ENCODE measurements at places on chromosomes 3 and 15.
A peak's percentile ranks its signal among the peaks of the same experiment; 100 is the strongest.

- no peak for DNase-seq
These were observed 9.6 kb downstream of the NDUFAF1 start for GRCh38 chr15:41392659-41393058.

DNA sequence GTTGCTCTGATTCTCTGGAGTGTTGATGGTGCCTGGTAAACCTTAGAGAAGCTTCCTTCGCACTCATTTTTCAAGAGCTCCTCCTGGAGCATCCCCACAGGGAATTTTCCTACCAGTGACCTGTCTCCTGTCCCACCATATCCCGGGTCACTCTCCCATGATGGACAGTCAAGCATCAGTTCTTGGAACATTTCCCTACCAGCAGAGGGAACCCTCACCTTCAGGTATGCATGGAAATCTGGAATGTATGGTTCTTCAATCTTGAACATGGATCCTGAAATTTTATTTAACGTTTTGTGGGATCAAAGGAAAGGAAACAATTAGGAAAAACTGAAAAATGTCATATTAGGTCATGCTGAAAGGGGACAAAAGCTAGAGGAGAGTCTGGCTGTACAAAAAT, 153.8 kb downstream of the SPATA16 start:
- DNase-seq = no peak

DNA sequence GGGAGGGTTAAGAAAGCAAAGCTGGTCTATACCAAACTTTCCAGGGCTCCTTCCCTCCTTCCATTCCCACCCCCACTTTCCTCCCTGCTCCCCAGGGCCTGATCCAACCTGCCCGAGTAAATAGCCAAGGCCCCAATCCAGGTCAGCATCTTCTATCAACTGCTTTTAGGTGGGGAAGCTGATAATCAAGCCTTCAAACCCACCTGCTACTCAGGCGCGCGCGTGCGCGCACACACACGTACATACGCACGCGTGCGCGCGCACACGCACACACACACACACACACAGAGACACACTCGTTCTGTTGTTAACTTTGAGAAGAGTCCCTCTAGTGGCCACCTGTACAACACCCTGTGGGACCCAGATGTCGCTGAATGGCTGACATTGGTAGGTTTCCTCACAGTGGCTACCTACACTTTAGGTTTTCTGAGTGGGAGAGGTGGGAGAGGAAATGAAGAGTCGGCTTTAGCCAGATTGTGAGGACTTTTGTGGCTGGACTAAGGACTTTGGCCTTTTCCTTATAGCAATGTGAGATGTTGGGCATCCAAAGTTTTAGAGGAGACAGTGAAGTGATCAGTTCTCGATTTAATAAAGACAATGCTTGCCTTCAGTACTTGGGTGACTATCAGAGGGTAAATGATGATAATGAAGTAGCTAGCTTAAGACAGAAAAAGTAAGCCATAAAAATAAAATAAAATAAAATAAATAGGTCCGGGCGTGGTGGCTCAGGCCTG, 179.9 kb upstream of the C2CD4B start:
- peak; percentile 26 for DNase-seq

- no peak for DNase-seq
These were observed 11.2 kb downstream of the EXD1 start for GRCh38 chr15:41219381-41219780.

DNA sequence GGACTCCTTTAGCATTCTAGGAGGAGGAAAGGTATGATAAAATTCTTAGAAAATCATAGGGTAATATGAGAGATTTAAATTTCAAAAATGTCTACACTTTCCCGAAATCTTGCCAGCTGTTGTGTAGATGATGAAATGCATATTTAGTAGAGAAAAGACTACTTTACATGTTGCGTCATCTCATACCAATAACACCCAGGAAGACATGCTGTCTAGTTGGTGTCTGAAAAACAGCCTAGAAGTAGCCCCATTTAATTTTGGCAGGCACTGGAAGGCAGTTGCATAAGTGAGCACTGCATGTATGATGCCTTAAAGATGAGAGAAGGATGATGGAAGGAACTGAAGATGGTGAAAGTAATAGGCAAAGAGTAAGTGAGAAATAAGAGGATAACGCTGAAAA, 310.5 kb upstream of the TPM1 start:
- DNase-seq = peak; percentile 23

DNA sequence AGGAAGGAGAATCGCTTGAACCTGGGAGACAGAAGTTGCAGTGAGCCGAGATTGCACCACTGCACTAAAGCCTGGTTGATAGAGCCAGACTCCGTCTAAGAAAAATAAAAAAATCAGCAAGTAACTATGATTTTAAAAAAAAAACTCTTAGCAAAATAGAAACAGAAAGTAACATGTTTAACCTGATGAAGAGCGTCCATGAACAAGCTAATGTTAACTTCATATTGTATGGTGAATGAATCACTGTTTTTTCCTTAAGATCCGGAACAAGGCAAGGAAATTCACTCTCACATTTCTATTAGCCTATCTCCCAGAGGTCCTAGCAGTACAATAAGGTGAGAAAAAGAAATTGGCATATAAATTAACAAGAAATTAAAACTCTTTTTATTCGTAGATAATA, 69.0 kb downstream of the RFX7 start:
- DNase-seq = no peak

- DNase-seq = peak; percentile 88
These were observed 53.6 kb downstream of the VGLL3 start for GRCh38 chr3:86937306-86937791.

DNA sequence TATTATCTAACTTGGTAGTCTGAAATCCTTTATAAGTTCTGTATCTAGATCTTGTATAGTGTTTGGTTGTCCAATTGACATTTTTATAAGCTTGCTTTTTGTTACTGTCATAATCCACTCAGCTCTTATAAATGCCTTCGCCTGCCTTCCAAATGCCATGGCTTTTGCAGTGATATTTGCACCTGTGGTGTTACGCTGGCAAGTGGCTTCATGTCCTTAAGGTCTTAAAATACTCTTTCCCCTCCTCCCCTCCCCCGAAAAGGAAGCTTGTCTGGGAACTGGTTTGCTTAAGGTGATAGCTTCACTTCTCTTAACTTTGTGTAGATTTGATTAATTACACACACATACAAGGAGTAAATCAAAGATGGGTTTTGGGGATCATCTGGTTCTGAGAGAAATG, 62.0 kb downstream of the ABHD2 start:
- no peak for DNase-seq

GRCh38 chr3:191151653-191152052, 47.4 kb upstream of the OSTN start:
- no peak for DNase-seq

GRCh38 chr3:123287051-123287961, 85.6 kb downstream of the SEC22A start:
- DNase-seq = no peak

DNA sequence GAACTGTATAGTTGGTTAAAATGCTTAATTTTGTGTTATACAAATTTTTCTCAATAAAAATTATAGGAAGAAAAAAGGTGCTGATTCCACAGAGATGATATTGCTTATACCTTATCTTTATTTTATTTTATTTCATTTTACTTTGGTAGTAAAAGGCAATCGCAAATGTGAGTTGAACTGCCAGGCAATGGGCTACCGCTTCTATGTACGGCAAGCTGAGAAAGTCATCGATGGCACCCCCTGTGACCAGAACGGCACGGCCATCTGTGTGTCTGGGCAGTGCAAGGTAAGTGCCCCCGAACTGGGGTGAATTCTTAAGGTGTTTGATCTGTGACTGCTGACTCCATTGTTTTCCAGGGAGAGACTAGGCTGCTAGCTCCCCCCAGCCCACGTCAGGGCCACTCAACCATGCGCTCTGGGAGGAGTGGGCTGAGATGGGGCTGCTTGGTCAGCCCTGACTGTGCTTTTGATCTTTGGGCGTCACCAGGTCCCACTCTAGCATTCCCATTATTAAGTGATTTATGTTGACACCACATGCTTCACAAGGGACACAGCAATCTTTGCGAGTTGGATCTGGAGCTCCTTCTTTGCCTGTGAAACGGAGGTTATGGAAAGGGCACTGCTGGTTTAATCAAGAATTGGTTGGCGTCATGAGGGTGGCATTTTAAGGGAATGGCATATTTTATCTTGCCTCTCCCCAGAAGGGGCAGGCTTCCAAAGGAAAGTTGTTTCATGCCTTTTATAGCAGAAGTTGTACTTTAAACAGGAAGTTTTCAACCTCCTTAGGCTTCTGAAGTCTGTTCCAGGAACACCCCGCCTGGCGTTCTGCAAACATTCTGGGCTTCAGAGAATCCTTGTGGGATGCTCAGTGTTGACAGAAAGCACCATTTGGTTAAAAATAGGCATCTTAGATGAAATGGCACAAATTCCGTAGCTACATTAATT, 296.5 kb downstream of the THSD4 start:
- peak; percentile 31 for DNase-seq

DNA sequence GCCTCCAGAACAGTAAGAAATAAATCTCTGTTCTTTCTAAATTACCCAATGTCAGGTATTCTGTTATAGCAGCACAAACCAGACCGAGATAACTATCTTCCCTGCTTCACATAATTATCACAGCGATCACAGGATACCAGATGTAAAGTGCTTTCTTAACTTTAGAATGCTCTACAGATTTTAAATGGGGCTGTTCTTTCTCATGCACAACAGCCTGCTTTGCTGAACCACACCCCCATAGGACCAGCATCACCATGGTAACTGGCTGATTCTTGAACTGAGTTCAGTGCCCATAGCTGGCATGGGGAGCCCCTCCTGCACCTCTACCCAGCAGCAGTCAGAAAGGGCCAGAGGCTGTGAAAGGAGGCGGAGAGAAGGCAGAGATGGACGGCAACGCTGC, 7.8 kb downstream of the CD80 start:
- DNase-seq = no peak

DNA sequence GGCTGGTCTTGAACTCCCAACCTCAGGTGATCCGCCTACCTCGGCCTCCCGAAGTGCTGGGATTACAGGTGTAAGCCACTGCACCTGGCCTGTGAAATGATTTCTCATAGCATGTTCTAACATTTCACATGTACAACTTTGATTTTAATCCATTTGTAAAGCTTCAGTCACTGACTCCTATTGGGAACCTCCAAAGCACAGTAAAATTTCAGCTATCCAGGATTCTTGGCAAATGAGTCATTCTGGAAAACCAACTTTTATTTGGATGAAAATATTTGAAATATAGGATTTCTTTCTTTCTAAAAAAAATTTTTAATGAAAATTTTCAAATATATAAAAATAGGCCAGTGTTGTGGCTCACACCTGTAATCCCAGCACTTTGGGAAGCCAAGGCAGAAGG, 2.7 kb upstream of the LMAN1L start:
- DNase-seq = no peak
